ENCODE measurements at places on chromosomes 2 and 18.
A peak's percentile ranks its signal among the peaks of the same experiment; 100 is the strongest.

DNA sequence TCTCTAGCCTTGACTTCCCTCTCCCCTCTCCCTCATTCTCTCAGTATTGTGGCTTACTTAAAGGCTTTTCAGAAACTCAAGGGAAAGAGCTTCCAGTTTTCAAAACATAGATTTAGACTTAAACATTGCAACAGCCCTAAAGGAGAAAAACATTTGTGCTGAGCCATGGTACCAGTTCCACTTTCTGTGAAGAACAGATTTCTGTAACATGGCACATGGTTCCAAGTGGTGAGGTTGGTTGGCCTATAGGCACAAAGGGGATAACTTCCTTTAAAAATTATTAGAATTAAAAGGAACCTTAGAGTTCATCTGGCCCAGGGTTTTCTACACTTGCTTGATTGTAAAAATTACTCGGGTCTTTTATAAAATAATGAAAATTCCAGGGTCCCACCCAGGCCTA is 138.6 kb upstream of the CDCA7 start:
- DNase-seq, result no peak

DNA sequence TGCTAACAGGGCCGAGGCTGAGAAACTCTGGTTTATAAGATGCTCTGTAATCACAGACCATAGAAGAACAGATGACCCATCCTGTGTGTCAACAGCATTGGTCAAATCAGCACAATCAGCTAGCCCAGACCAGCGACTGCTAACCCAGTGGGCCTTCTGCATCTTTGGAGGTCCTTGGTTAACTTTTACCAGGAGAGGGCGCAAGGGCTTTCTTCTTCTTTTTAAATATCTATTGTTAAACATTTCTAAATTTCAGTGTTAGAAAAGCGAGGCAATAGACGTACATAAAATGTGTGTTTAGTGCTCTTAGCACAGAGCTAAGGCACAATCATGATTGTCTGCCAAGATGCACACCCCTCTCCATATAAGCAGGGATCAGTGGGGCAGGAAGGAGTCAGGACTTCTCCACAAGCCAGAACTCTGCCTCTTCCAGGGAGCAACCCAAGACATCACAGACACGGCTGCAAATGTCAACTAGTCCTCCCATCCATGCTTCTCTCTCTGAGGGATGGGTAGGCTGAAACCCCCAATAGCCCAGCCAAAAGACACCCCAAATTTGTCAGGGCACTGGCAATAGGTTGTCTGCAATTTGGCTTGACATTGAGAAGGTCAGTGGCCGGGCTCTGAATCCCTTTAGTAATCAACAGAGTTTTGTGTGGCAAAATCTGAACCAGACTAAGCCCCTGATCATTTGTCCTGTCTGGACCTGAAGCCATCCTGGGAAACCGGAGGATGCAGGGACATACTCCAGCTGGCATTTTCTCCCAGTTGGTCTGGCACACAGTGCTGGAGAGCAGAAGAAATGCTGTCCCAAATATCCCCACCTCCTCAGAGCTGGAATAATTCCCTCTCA is 188.2 kb downstream of the BCL2 start:
- DNase-seq, result no peak

- DNase-seq, result no peak
Observed at GRCh38 chr2:94958245-94958644, 67.3 kb upstream of the MAL start.

DNA sequence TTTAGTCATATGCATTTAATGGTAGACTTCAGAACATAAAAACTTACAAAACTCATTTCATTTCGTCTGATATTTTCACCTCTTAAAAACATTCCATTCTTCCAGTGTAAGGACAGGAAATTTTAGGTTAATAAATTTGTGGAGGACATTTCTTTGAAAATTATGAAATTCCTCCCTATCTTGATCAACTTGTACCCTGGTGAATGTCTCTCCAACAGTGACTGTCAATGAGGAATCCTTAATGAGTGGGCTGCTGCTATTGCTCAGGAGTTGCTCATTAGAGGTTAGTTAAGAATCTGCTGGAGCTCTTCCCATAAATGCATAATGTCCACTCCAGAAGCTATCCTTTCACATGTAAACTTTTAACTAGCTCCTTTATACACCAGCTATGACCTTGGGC is 69.1 kb downstream of the LRP1B start:
- no peak for DNase-seq

DNA sequence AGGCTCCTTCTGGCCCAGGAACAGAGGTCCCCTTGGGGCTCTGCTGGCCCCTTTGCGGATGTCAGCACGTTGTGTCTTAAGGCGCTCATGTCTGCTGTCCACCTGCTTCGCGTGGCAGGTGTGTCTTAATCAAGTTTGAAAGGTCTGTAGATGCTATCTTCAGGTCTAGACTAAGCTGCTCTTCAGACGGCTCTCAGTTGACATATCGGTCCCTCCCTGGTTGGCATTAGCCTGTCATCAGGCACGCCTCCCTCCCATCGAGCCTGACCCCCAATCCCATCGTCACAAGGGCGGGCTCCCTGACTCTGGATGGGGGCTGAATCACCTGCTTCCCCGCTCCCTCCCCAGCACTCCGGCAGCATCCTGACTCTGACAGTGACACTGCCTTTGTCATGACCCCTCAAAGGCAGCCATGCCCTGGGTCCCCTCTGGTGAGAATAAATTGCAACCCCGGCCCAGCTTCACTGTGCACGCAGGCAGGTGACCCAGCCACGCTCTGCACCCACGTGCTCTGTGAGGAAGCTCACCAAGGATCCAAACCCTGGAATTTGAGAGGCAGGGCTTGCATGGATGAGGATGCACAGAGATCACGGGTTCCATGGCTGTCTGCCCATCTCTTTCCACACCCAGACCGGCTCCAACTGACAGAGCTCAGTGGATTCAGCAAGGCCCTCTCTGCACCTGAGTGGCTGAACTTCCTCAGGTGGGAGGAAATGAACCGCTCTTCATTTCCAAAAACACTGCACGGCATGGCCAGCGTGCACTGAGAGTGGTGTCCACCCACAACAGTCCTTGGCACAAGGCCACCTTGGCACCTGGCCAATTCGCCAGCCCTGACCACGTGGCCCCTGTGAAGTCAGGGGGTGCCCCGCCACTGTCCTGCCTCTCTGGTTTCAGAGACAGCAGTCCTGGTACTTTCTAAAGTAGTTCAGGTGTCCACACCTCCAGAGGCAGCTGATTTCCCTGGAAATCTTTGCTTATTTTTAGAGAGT is 110.2 kb upstream of the GPC1 start:
- peak; percentile 61 for DNase-seq

DNA sequence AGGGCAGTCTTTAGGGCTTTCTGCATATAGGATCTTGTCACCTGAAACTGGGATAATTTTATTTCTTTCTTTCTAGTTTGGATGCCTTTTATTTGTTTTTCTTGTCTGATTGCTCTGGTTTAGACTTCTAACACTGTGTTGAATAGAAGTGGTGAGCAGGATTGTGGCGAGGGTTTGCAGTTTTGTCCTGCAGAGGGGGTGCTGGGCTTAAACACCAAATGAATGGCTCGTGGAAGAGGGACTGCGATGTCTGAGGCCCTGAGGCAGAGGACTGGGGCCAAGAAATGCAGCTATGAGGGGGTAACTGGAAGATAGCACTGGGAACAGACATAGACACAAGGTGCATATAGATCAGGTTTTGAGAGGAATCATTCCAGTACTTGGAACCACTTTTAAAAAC is 20.5 kb downstream of the UBE2F start:
- no peak for DNase-seq

DNA sequence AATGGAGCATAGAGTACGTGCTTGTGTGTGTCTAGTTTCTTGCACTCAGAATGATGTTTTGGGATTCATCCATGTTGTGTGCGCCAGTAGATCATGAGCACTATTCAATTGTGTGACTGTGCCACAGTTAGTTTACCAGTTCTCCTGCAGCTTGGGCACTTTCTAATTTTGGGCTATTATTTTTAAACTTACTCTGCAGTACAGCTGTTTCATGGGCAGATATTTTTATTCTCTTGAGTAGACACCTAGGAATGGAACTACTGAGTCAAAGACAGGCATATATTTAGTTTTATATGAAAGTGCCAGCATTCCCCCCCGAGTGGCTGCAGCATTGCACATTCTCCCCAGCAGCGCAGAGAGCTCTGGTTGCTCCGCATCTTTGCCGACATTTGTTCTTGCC is 74.8 kb downstream of the IL1R2 start:
- no peak for DNase-seq

GRCh38 chr2:32825291-32825712 is 121.5 kb upstream of the LTBP1 start:
- DNase-seq, result no peak

GRCh38 chr2:182043021-182043420 is 57.4 kb downstream of the PPP1R1C start:
- no peak for DNase-seq

DNA sequence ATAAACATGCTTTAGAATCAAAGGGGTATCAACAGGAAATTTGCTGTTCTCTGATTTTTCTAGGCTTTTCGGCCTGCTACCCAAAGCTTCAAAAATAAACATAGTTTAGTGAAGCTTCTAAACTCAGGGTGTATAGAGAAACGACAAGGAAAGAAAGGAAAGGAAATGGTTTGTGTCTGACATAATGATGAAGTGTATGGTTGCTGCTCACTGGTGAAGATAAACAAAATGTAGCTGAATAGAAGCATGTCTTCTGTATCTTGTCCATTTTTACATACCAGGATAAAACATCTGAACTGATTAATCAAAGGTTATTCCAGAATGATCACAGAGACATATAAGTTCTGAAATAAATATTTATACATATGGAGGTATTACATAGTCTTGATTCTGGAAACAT is 1324.6 kb upstream of the NRXN1 start:
- no peak for DNase-seq

DNA sequence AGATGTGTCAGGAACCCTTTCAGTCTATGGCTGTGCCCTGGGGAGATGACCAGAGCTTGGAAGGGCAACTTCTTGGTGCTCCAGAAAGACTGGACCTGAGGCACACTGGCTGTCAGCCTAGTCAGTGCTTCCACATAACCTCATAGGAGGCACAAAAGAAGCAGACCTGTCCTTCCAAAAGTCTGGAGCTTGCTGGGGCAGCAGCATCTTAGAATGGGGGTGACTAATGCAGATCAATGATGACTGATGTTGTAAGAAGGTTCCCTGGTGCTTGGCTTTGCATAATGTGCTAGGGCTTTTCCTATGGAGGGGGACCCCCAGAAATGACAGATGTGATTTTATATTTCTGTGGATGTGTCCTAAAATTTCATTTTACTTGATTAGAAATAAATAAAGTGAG is 255.7 kb upstream of the THUMPD2 start:
- no peak for DNase-seq

- DNase-seq, result no peak
Observed at GRCh38 chr2:120044336-120044735, 31.5 kb downstream of the EPB41L5 start.

DNA sequence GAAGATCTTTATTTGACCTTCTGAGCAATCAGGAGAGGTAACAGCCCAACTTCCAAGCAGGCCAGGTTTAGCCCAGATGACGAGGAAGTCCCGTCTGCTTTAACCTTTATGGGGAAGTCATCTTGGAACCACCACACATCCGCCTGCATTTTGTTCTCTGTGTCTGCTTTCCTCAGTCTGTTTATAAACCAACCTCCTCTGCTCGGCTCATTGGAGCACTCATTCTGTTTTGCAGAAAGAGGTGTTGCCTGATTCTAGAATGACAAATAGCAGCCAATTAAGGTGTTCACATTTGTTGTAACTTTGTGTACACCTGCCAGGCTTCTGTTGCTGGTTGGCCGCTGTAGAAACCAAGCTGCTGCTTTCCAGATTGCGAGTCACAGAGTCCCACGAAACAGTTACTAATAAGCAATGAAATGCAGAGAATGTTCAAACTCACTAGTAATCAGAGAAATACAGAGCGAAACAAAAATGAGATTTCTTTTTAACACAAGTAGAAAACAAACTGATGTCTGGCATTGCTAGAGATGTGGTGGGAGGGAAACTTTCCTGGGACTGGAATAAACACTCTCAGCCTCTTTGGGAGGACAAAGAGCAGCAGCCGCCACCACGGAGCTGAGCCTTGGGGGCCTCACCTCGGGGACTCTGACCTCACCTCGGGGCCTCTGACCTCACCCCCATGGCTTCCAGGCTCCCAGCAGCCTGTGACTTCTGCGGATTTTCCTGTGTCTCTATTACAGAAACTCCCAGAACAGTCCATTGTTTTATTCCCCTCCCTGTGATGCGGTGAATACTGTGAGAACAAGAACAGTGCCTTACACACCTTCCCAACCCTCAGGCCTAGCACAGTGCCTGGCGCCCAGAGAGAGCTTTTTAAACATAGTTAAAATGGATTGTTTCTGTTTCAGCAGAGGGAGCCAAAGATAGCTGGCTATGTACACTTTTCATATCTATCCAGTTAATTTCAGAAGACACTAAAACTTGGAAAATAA is 64.0 kb downstream of the MBP start:
- no peak for DNase-seq

DNA sequence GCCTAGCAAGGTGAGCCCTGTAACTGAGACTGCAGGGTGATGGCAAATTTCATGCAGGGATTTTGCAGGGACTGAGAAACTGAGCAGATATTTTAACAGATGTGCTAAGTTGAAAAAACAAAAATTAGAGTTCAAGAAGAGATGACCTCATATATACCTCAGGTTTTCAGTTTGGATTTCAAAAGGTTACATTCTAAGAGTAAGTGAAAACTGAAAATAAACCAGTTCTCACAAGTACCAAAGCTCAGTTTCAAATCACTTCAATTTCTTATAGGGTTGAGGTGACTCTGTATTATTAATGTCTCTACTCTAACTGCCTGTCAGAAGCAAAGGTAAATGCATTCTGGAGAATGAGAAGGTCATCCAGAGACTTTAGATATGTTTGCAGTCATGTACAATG is 237.4 kb upstream of the VRK2 start:
- no peak for DNase-seq

GRCh38 chr2:17969661-17970060 is 91.2 kb downstream of the KCNS3 start:
- DNase-seq, result no peak

GRCh38 chr2:182862091-182862490 is 4.3 kb downstream of the FRZB start:
- DNase-seq, result no peak

- DNase-seq, result no peak
Observed at GRCh38 chr2:101356521-101356920, 30.8 kb downstream of the CREG2 start.

DNA sequence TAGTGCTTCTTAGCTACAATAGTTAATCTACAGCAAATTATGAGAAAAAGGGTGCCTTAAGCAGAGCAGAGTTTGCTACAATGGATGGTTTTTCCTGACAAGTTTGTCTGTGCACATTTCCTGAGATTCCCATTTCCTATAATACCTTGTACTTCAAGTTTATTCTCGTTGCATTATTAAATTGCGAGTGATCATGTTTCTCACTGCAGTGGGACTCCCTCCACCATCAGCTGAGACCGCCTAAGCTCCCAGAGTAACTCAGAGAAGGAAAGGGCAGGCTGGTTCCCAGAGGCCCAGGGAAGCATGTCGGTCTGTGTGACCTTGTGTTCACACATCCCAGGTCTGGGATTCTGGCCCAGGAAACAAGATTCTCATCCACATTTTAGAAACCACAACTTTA is 162.1 kb downstream of the ARL4C start:
- DNase-seq, result no peak

GRCh38 chr2:102110171-102110570 is 32.4 kb upstream of the IL1R1 start:
- no peak for DNase-seq

Measured in left forelimb (tissue), 1 donor.